ENCODE measurements at places on chromosomes 13 and 19.

GRCh38 chr13:79463604-79464003 is 17.4 kb upstream of the NDFIP2 start:
- no peak for DNase-seq

GRCh38 chr13:101959016-101959415 is 442.8 kb downstream of the FGF14 start:
- DNase-seq: no peak

DNA sequence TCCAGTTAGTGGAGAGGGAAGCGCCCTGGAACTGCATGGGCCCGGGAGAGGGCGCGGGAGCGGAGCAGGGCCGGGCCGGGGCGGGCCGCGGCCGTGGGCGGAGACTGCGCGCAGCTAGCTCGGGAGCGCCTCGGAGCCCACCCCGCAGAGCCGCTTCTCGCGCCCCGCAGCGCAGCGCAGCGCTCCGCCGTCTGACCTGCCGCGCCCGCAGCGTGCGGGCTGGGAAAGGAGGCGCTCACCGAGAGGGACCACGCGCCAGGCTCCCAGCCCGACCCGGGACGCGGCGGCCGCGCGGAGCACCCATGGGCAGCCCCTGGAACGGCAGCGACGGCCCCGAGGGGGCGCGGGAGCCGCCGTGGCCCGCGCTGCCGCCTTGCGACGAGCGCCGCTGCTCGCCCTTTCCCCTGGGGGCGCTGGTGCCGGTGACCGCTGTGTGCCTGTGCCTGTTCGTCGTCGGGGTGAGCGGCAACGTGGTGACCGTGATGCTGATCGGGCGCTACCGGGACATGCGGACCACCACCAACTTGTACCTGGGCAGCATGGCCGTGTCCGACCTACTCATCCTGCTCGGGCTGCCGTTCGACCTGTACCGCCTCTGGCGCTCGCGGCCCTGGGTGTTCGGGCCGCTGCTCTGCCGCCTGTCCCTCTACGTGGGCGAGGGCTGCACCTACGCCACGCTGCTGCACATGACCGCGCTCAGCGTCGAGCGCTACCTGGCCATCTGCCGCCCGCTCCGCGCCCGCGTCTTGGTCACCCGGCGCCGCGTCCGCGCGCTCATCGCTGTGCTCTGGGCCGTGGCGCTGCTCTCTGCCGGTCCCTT is at the start of gene MLNR:
TSS of gene MLNR (plus strand) at position 303 of the 820 bp plus-strand sequence. CDS start at position 303, 0 bp downstream.
- no peak for DNase-seq

DNA sequence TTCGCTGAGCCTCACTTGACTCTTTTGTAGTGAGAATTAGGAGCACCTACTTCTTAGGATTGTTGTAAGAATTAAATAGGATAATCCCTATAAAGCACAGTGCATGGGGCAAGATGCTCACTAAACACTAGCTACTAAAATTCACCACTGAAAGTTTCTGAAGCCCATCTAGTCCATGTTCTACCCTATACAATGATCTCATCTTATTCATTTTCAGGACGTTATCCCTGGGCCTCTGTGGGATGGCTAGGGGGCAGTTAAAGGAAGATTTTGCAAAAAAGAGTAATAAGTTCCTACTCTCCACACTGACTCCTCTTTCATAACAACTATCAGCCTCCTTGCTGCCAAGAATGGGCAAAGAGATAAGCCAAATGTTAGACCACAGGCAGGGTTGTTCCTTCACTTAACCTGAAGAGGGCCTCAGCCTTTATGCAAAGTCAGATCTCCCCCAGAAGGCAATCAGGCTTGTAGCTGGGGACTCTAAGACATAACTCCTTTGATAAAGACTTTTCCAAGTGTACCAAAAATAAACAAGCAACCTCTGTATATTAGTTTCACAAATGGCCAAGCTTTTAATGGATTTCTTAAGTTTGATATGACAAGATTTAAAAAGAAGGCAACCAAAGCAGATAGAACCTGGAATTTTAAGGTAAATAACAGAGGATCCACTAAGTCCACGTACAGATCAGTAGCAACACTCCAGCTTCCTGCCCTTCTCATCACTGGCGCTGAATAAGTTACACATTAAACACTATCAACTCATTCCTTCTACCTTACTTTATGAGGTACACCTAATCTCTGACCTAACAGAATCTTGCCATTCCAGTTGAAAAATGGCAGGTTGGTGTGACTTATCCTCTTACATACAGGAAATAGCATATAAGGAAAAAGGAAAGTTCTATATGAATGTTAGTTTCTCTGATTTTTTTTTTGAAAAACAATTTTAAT is 44.4 kb downstream of the ELF1 start:
- no peak for DNase-seq

DNA sequence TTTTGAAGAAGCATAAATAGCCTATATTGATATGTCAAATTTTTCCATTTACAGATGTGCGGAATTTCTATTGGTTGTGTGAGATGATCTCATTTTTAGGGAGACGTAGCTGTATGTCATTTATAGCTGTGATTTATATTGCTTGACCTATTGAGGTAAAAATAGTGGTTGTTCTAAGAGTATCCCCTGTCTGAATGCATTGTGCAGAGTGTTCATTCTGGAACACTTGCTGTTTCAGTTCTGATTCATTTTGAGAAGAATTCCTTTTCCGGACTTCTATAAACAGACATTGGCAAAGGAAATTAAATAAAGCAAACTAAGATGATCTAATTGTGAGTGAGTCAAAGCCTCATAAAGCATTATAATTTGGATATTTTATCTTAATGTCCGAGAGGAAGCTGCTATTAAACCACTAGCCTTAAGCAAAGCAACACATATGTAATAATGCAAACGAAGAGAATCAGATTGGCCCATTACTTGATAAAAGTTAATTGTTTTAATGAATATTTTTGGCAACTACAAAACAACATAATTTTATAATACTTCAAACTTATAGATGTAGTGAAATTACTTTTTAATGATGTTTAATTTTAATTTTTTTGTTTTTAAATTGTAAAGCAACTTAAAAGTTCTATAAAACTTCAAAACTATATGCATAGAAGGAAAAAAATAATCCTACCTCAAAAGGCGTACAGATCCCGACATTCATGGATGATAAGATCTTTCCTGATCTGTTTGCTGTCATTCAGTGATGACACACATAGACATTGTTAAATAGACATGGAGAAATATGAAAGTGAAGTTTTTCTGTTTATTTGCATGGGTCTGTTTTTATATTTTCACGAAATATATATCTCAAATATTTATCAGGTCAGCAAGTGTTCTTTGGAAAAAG is 942.6 kb upstream of the SLC10A2 start:
- DNase-seq: peak; percentile 2

DNA sequence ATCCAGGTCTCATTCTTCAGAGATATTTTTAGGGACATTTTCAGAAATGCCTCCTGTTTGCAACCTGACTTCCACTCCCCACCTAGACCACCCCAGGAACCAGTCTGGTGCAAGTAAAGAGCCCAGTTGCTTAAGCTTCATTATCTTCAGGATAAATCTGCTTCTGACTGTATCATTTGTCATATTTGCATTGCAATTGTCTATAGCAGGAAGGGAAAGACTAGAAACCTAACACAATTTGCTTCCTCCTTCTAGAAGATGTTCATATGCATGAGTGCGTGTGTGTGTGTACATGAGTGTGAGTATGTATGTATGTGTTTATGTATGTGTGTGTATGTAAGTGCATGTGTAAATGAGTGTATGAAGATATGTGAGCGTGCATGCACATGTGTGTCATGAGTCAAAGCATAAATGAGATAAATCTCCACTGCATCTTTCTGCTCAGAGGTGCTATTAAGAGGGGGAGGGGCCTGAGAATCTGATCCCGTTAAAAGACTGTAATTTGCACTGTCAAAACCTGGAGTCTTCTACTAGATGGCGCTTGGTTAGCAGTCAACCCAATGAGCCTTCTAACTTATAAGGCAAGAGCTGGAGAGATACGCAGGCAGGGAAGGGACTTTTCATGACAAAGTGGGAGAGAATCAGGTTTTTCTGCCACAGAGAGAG is 178.8 kb upstream of the KL start:
- no peak for DNase-seq

- DNase-seq: no peak
Observed at GRCh38 chr19:5443723-5444122, 11.5 kb upstream of the ZNRF4 start.

GRCh38 chr13:94864474-94864873 is 152.1 kb upstream of the SOX21 start:
- no peak for DNase-seq

- DNase-seq: no peak
Observed at GRCh38 chr19:10224337-10224736, 6.8 kb downstream of the S1PR2 start.

GRCh38 chr13:110307767-110308655 is 927 bp downstream of the COL4A2 start:
- DNase-seq: no peak

DNA sequence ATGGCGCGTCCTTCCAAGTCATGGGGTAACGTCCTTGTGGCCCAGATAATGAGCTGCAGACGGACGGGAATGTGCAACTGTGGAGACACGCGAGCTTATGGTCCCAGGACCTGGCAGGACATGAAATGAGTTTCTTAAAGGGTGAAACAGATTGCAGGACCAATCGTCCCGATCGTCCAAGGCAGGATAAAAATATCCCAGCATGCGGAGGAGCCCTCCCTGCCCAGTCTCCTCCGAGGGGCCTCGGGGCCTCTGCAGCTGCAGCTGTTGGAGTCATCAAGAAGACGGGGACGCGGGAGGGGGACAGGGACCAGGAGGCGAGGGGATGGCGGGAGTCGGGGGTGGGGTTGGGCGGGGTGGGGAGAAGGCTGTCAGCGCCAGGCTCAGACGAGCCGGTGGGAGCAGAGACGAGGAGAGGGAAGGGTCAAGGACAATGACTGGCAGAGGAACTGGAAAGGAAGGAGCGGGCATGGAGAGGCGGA is 14.4 kb upstream of the GARIN5A start:
- no peak for DNase-seq

- DNase-seq: peak; percentile 2
Observed at GRCh38 chr19:35468637-35469036, 20.6 kb downstream of the FFAR2 start.

- no peak for DNase-seq
Observed at GRCh38 chr13:114096031-114096485, 36.4 kb downstream of the RASA3 start.
